ENCODE measurements at places on chromosomes 7 and 10. TPM values are rescaled to one million over a fixed set of nuclear protein-coding genes. Genes with fewer than 3 reads are reported as not detected.

- H3K36me3 ChIP-seq = no peaks in the 10 kb centered on the region
- H3K4me1 ChIP-seq = no peaks in the 10 kb centered on the region
- no peak overlapping the region for H3K4me3 ChIP-seq
Observed at GRCh38 chr10:94066411-94066810, 72.7 kb downstream of the PLCE1 start.

FANK1 gene
- total RNA-seq = 1.3 TPM

DNA sequence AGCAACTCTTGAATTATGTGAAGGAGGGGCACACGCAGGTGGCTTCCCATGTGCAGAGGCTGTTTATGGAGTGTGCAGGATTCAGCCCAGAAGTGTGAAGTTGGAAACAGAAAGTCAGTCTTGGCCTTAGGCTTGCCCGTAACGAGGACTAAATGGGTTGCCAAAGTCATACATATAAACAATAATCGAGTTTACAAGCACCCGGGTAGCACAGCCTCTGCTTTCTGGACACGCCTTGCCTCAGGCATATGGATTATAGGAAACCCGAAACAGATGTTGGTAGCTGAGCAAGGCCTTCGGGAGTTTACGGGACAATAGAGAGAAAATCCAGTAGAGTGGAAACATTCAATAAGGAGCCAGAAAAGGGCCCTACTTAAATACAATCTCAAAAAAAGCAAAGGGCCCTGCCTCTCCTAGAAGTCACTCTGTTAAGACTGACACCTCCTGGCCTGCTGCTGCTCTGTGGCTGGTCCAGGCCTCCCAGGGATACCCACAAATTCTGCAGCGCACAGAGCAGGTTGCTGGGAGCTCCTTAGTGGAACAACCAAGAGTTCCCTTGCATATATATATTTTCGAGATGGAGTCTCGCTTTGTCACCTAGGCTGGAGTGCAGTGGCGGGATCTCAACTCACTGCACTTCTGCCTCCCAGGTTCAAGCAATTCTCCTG lies 48.5 kb downstream of the SMKR1 start:
- no peaks in the 10 kb centered on the region for H3K27me3 ChIP-seq
- no peaks in the 10 kb centered on the region for H3K4me1 ChIP-seq
- DNase-seq = peak; percentile 10
- no peaks in the 10 kb centered on the region for H3K36me3 ChIP-seq
- no peak overlapping the region for H3K27ac ChIP-seq

CASTOR2 gene
- total RNA-seq = 27.1 TPM

- H3K27ac ChIP-seq = no peak overlapping the region
- H3K4me3 ChIP-seq = no peak overlapping the region
- H3K4me1 ChIP-seq = no peaks in the 10 kb centered on the region
- H3K36me3 ChIP-seq = no peaks in the 10 kb centered on the region
Observed at GRCh38 chr7:17580141-17580540, 281.7 kb downstream of the AHR start.

DNA sequence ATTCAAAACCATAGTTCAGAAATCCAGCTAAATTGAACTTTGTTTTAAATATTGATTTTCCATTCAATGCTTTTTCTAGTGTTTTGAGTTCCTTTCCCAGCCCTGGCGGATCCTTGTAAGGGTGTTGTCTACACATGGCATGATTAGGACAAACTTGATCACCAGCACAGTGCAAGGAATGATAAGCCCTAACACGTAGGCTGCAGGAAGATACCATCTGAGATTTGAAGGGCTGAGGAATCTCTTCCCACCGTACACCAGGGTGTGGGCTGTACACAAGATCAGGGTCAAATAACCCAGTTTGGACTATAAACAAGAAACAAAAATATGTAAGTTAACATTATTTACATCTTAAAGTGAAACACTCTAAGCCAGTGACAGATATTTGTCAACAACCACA lies 27.4 kb downstream of the STEAP4 start:
- H3K36me3 ChIP-seq = no peaks in the 10 kb centered on the region
- H3K27ac ChIP-seq = no peak overlapping the region
- H3K4me1 ChIP-seq = no peaks in the 10 kb centered on the region
- no peak for DNase-seq
- no peak overlapping the region for H3K4me3 ChIP-seq
- no peaks in the 10 kb centered on the region for H3K27me3 ChIP-seq

DNA sequence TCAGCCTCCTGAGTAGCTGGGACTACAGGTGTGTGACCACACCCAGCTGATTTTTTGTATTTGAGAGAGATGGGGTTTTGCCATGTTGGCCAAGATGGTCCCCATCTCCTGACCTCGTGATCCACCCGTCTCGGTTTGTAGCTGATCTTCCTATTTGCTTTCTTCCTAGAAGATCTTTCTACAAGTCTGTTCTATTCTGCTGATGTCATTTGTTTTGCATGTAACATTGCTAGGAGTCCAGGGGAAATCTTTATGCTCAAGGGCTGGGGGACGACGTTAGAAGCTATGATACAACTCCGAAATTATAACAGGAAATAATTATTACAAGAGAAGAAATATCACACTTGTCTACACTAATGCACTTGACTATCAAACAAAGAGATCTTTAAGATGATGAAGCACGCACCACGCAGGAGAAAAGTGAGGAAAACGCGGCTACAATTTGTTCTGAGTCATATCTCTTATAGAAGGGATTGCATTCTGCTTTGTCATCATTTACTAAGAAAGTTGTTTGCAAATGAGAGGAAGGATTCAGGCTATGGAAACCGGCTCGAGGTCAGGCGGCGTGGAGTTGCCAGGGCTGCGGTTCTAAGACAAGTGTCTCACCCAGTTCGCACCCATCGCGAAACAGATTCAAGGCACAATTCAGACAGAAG lies 103.0 kb upstream of the CARD11 start:
- H3K36me3 ChIP-seq = no peaks in the 10 kb centered on the region
- H3K4me3 ChIP-seq = no peak overlapping the region
- H3K27ac ChIP-seq = no peak overlapping the region

GRCh38 chr10:95266674-95267095 lies 24.1 kb downstream of the PDLIM1 start:
- H3K4me3 ChIP-seq = no peak overlapping the region
- no peaks in the 10 kb centered on the region for H3K36me3 ChIP-seq
- H3K27me3 ChIP-seq = no peaks in the 10 kb centered on the region
- H3K4me1 ChIP-seq = no peaks in the 10 kb centered on the region

PTN gene
- 3.2 TPM for total RNA-seq

- H3K4me1 ChIP-seq = no peaks in the 10 kb centered on the region
- H3K27me3 ChIP-seq = no peaks in the 10 kb centered on the region
- H3K4me3 ChIP-seq = no peak overlapping the region
- no peak overlapping the region for H3K27ac ChIP-seq
Observed at GRCh38 chr10:102453502-102453901, 2.2 kb upstream of the C10orf95 start.

SKAP2 gene
- total RNA-seq = 43.4 TPM

DNA sequence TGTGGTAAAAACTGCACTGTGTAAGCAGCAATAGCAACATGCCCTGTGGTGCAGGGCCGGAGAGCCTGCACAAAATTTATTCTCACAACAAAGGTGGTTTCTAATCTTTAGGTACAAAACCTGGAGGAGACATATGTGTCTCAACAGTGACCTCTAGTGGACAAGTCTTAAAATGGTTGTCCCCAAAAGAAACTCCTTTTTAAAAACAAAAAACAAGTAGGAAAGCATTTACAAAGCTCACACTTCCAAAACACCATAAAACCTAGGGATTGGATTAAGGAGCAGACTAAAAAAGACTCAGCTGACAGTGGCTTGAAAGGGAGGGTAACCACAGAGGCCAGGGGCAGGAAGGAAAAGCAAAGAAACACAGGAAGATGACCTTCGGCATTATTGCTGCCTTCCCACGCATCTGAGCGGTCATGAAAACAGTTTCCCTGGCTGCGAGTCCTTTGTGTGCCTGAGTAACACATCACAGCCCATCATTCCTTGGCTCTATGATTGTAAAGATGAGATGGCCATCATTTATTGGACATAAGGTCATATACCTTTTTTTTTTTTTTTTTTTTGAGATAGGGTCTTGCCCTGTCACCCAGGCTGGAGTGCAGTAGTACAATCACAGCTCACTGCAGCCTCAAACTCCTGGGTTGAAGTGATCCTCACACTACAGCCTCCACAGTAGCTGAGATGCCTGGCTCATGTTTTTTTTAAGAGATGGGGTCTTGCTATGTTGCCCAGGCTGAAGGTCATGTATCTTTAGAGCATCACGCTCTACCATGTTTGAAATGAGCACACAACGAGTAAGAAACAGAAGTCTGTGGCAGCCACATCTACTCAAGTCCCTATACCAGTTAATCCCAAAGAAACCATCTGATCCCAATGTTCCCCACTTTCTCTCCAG lies 39.5 kb downstream of the RSU1 start:
- H3K36me3 ChIP-seq = no peaks in the 10 kb centered on the region
- H3K4me3 ChIP-seq = no peak overlapping the region
- H3K4me1 ChIP-seq = no peaks in the 10 kb centered on the region
- no peaks in the 10 kb centered on the region for H3K27me3 ChIP-seq
- H3K27ac ChIP-seq = no peak overlapping the region
- DNase-seq = no peak

- DNase-seq = peak; percentile 86
- H3K27ac ChIP-seq = peak overlapping the region; percentile 90
- peaks cover 11% of the 10 kb centered on the region for H3K4me1 ChIP-seq
- no peaks in the 10 kb centered on the region for H3K36me3 ChIP-seq
Observed at GRCh38 chr7:130912862-130913638, 179.0 kb upstream of the KLF14 start.

- no peak for DNase-seq
- H3K27ac ChIP-seq = no peak overlapping the region
- H3K36me3 ChIP-seq = peaks cover 11% of the 10 kb centered on the region
- H3K27me3 ChIP-seq = no peaks in the 10 kb centered on the region
Observed at GRCh38 chr7:66642932-66643331, 14.3 kb downstream of the KCTD7 start.

- H3K4me1 ChIP-seq = no peaks in the 10 kb centered on the region
- no peak for DNase-seq
- H3K27me3 ChIP-seq = no peaks in the 10 kb centered on the region
Observed at GRCh38 chr7:113892818-113893217, 26.0 kb downstream of the PPP1R3A start.

DNA sequence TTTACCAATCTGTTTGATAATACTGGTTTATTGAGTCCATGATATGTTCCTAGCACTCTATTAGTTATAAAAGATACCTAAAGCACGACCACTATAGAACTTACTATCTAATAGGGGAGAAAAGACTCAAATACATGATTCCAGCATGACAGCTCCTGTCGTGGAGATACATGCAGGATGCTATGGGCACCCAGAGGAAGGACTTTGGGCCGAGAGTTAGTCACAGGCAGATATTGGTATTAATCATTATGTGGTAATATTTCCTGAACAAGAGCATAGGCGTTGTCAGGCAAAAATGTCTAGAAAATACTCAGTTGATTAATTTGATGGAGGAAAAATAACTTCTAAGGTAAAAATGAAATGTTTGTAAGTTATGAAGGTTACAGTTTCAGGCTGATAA lies 31.8 kb downstream of the CNNM2 start:
- DNase-seq = no peak
- H3K27ac ChIP-seq = no peak overlapping the region
